ENCODE measurements at places on chromosomes 1 and 21. TPM values are rescaled to one million over a fixed set of nuclear protein-coding genes. Genes with fewer than 3 reads are reported as not detected.

CLCNKA gene
- total RNA-seq: not detected

NUF2 gene
- total RNA-seq: 1.6 TPM

IFNLR1 gene
- under 0.01 TPM for total RNA-seq

BRINP2 gene
- total RNA-seq: under 0.01 TPM

HSPG2 gene
- total RNA-seq: 158 TPM

MRAP gene
- not detected for total RNA-seq

PDE9A gene
- 0.27 TPM for total RNA-seq

DR1 gene
- total RNA-seq: 12.9 TPM

HRNR gene
- under 0.01 TPM for total RNA-seq

GJA9 gene
- total RNA-seq: not detected

CSF1 gene
- 23.2 TPM for total RNA-seq

S100A9 gene
- total RNA-seq: 88.9 TPM
